COR-L47 (cell line): ENCODE measurements at places on chromosomes 2 and 18.

GRCh38 chr2:43123981-43124686 lies 102.3 kb downstream of the ZFP36L2 start:
- no peak for DNase-seq

GRCh38 chr2:176111846-176112374 lies 4.7 kb upstream of the HOXD10 start:
- no peak for DNase-seq

- no peak for DNase-seq
Observed at GRCh38 chr2:240898731-240899467, 2.9 kb upstream of the MAB21L4 start.

DNA sequence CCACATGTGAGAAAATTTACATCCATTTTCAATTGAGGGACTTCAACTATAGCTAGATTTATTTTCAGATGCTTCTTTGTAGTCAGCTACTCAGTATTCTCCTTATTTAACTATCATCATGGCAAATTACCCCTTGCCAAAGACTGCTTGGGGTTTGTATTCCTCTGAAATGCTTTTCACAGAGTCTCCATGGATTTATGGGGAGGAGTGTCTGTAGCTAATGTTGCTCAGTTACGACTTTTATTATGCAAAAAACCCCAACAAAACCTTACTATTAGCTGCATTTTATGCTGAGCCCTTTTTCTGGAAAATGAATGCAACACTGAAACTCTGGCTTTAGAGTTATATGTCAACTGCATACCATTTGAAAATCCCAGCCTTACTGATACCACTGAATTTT lies 78.6 kb downstream of the RFTN2 start:
- no peak for DNase-seq

GRCh38 chr2:112832841-112833638 lies 3.5 kb downstream of the IL1B start:
- no peak for DNase-seq

DNA sequence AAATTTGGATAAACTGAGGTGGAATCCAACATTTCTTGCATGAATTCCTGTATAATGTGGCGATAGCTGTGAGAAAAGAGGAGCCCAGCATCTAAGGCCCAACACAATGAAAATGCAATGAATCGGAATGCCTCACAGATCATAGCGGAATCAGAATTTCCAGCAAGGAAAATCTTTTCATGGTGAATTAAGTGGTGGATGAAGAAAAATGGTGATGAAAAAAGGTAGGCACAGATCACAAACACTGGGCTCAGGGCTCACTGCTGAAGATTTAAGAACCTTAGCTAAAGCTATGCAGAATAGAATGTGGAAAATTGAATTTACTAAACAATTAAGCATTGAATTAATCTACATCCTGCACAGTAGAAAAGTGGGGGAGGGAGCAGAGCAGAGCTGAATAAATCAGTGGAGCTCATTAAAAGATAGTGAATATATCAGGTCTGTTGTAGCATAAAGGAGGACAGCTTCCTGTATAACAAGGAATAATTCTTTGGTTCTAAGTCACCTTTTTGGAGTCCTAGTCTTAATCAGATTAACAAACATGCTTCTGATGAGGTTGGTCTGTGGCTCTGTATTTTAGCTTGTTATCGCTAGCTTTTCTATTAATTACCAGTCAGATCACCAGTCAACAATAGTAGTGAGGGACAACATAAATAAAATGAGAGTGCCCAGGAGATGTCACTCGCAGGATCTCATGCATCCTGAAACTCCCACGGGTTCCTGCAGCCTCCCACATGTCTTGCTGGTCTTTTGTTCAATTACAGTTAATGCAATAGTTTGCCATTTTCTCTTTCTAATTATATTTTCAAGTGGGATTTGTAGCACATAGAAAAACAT lies 27.0 kb downstream of the MEIS1 start:
- DNase-seq, result no peak

GRCh38 chr2:85534099-85534498 lies 4.9 kb upstream of the MAT2A start:
- DNase-seq, result no peak

DNA sequence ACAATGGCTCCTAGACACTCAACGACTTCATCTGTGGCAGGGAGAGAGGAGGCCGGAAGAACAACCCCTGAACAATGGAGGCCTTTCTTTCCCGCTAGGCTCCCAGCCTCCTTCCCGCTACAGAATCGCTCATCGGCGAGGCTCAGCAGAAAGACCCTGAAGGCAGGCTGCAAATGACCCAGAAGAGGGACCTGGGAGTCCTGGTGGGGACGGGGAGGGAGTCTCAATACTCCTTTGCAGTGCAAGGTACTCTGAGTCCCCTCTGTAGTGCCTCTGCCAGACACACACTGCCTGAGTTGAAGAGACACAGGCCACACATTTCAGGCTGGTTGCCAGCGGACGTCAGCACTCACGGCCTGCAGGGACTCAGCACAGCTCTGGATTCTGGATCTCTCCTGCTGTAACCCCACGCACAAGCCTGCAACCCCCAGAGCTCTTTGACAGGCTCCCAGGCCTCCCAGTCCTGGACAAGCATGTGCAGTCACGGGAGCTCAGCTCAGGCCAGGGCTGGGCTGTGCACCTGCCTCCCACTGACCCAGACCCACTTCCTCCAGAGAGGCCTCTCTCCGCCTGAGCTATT lies 6.1 kb downstream of the GPR17 start:
- DNase-seq, result no peak

- no peak for DNase-seq
Observed at GRCh38 chr2:99473518-99474083, 16.2 kb downstream of the REV1 start.

- no peak for DNase-seq
Observed at GRCh38 chr18:10417664-10418063, 36.8 kb upstream of the APCDD1 start.

GRCh38 chr2:21910832-21911507 lies 787.2 kb downstream of the TDRD15 start:
- no peak for DNase-seq

GRCh38 chr2:191245869-191246531 lies 796 bp downstream of the MYO1B start:
- peak; percentile 45 for DNase-seq
